SK-N-SH treated with all-trans-retinoic acid at 6 μM for 48 hours (cell line): ENCODE measurements at places on chromosomes 7 and 10.
A peak's percentile ranks its signal among the peaks of the same experiment; 100 is the strongest.

DNA sequence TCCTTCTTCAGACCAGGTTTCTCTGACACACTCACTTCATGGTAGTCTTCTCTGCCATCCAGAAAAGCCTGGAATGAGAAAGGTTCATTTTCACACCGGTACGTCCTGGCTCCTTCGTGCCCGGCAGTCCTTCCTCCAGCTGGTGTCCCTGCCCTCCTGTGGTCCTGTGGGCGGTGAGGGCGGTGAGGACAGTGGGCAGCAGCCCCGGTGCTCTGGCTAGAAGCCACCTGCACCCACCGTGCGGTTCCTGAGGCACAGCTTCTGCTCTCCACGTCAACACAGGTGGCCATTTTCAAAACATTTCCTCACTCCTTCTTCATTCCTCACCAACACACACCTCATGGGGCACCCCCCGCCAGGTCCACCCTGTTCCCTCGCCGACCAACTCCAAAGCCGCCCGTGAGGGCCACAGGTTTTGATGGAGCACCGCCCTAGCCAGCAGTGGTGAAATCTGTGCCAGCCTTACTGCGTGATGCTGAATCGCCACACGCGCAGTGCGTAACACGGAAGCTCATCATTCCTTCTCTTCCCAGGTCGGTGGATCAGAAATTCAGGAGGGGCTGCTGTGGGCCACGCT lies 251.4 kb upstream of the RNF32 start:
- no peak for ATAC-seq

- ATAC-seq = peak; percentile 95
Observed at GRCh38 chr10:127398140-127398970, 150.8 kb upstream of the NPS start.

GRCh38 chr7:38628630-38629385 lies 2.4 kb downstream of the AMPH start:
- ATAC-seq = no peak

DNA sequence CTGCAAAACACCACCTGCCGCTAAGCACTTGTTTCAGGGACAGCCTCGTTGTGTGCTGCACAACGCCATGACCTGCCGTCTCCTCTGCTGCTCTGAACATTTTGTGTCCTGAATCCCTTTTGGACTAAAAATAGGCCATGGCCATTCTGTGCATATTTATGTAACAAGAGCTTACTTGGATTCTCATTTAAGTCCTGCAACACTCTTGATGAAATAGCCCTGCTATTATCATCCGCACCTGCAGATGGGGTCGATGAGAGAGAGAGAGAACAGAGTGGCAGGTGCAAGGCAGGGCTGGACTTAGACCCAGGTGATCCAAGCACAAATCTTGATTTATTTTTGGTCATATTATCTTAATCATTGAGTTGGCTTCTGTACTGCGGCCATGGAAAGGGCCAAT lies 121.2 kb upstream of the PRKCQ start:
- ATAC-seq = 0 out of 3 replicates have a peak, but pooled peaks have one; percentile 32

GRCh38 chr7:4042402-4043045 lies 639.6 kb upstream of the FOXK1 start:
- no peak for ATAC-seq

GRCh38 chr7:158236400-158236799 lies 351.2 kb downstream of the PTPRN2 start:
- no peak for ATAC-seq

GRCh38 chr10:29106287-29106686 lies 182.6 kb upstream of the LYZL1 start:
- no peak for ATAC-seq

DNA sequence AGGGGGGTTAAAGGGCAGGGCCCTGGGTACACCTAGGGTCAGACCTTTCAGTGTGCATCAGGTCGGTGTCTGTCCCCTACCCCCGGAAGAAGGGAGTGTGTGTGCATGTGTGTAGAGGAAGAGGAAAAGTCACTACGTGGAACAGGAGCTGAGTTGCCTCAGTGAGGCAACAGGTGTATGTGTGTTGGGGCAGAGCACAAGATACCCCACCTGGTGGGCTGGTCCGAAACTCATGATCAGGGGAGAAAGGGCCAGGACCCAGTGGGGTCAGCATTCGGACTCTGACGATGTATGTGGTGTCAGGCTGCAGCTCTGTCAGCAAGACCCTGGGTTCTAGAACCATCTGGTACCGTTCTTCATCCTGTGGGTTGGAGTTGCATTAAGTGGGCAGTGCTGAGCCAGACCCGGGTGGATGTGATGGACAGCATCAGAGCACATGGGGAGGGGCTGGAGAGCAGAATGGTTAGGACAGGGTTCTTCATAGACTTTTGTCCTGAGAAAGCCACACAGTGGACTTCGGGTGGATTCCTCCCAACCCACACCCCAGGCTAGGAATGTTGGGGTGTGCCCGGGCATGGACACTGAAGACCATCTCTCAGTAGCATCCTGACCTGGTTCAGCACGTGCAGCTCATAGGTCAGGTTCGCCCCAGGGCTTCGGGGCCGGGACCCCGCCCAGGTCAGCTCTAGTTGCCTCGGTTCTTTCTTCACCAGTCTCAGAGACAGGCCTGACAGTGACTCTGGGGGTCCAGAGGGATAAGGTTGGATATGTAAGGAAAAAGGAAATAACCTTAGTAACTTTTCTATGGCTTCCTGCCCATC lies 10.7 kb downstream of the EPHA1 start:
- ATAC-seq = no peak

DNA sequence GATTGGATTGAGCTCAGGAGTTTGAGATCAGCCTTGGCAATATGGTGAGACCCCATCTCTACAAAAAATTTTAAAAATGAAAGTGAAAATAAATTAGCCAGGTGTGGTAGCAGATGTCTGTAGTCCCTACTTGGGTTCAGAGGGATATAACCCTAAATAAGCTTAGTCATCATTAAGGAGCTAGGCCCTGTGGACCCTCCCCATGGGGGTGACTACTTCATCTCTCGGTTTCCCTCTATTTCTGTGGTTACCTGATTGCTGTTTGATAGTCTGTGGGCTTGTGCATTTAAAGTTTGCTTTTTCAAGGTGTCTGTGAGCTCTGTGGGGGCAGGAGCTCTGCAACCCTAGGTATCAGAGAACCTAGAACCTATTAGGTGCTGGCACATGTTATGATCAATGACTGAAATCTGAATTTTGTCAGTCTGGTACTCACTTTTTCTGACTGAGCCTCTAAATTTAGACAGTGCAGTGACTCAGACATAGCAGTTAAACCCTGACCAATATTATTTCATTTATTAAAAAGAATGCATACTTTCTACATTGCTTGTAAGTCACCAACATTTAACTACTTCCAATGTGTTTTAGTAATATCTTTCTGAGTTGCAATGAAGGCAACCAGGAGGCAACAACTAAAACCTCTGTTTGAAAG lies 8.1 kb upstream of the CUZD1 start:
- ATAC-seq = peak; percentile 54

DNA sequence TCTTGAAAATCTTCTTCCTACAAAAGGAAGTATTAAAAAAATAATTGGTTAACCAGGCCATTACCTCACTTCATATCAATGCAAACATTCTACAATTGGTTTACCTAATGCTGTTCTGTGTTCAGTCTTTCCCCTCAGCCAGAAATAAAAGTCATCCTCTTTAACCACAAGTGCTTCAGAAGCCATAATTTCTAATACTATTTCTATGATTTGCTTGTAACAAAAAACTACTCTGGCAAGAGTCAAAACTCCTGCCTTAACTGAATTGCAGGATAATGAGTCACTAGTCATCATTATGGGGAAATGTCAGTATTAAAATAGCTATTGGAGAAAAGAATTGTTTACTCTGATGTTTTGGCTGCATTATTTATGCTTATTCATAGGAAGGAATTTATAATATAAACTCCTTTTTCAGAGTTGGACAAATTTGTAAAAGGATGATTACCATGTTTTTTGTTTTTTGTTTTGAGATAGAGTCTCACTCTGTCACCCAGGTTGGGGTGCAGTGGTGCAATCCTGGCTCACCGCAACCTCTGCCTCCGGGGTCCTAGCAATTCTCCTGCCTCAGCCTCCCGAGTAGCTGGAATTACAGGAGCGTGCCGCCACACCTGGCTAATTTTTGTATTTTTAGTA lies 55.5 kb upstream of the ODAD2 start:
- peak; percentile 25; the same call in 2 of the 3 replicates for ATAC-seq

DNA sequence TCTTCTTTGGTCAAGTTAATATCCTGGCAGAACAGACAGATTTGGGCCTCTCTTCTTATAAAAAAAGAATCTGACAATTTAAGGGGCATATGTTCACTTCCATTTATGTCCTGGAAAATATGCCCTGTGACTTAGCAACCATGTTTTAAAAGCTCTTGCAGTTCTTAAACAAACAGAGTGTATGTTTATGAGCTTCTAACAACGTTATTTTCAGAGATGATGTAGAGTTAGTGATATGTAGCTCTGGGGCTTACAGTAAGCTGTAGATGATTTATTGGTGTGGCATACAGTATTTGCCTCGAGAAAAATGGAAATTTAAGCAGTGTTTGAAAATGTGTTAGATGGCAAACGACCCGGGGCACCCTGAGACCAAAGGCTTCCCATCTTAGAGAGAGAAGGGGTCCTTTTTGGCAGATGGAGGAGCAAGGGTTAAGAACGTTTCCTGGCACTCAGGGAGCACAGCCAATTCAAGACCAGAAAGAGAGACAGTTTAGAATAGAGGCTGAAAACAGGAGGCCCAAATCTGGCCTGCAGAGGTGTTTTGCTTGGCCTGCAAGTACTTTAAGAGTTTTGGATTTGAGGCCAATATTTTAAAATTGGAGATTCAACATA lies 397.5 kb downstream of the KCNMA1 start:
- ATAC-seq = no peak

GRCh38 chr7:30252885-30253795 lies 31.3 kb upstream of the ZNRF2 start:
- ATAC-seq = peak; percentile 92

DNA sequence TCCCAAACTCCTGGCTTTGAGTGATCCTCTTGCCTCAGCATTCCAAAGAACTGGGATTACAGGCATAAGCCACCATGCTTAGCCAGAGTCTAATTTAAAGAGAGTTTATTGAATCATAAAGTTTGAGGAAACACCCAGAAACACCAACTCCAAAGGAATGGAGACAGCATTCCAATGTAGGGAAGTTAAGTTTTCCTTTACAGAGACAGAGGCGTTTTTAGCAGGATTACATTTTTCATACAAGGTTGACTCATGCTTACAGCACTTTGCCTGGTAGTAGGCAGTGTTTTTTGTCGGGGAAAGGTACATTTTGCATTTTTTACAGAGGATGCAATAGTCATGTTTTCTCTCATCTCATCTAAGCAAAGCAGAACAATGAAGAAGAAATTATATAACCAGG lies 18.9 kb upstream of the OPN4 start:
- peak; percentile 96 for ATAC-seq

- ATAC-seq = no peak
Observed at GRCh38 chr10:10891124-10892082, 126.3 kb upstream of the CELF2 start.

DNA sequence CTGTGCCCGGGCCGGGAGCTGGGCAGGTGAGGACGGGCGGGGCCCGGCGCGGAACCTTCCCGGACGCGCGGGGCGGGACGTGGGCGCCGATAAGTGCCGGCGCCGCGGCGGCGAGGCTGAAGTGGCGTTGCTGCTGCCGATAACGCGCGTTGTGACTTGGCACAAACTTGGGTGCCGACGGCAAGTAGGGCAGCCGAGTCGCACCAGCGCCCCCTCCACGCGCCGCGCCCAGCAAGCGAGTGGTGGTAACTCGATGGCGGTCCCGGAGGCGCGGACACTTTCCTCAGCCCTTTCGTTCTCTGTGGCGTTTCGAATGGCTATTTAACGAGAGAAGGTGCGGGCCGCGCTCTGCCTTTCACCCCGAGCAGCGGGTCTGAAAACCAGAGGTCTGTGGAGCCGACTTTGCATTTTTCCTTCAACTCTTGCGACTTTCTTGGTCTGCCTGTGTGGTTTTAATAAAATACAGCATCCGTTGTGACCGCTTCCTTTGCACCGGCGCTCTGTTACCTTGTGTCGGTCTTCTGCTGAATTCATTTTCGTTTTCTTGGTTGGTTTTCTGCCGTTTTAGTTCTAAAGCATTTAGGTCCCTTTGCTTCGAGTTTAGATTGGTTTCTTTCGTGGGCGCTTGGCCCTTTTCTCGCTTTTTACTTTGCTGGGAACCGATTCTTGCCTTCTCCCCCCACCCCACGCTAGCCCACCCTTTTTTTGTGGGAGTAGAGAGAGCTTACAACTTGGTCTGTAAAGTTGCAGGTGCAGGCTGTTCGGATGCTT lies 701 bp downstream of the STK17A start:
- peak; percentile 24 for ATAC-seq

DNA sequence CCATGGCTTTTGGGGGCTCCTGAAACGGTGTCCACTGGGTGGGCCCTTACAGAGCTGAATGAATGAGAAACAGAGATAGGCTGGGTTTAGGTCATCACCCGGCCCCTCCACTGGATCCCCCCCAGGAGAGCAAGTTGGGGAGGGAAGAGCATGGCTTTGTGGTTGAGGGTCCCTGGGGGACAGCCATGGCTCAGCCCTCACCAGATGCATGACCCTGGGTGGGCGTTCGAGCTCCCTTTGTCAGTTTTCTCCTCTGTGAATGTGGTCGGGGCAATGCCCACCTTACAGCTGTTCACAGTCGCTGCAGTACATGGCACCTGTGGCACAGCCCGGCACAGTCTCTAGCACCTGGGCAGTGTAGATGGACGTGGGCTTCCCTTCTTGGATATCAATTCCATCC lies 40.6 kb upstream of the CXCL12 start:
- ATAC-seq = no peak
